Activated T-cell treated with anti-CD3 and anti-CD28 coated beads, Interleukin-2, amount 50 U/mL, for 24 hours (primary cell): ENCODE measurements at places on chromosomes 5 and 9.

GRCh38 chr9:109912726-109913460 lies 132.9 kb downstream of the PALM2AKAP2 start:
- no peak for DNase-seq

GRCh38 chr9:128150594-128151308 lies 1.5 kb downstream of the LCN2 start:
- DNase-seq, result no peak

DNA sequence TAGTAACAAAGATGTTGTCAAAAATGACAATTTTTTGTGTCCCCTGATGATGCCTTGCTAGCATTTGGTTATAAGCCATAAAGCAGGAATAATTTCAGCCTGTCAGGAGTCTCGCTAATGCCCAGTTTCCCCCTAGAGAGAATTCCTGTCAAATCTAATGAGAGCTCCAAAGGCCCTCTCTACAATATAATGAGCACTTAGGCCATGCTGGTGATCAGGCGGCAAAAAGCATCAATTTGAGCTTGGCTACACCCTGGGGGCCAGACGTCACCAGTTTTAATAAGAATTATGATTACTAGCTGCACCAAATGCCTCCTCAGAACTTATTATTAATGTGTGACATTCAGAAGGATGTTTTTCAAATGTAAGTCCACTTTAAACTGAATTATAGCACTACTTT lies 6.1 kb downstream of the TLE1 start:
- no peak for DNase-seq

DNA sequence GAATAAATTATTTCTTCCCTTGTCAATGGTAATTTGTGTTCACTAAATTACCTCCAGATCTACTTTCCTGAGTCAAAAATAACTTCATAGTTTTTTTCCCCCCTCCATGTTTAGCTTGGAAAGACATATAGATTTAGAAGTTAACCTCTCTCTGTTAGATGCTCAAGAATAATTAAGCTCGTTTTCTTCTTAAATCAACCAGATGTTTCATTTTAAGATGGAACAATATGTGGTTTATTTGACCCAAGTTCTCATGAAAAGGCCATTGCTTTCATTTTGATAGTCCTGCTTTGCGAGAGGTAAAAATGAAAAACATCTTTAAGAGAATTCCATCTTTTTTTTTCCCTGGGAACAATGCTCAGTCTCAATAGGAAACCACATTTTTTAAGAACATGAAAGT lies 27.7 kb upstream of the GAS1 start:
- no peak for DNase-seq

GRCh38 chr9:13901176-13901575 lies 412.8 kb downstream of the NFIB start:
- DNase-seq, result no peak

GRCh38 chr5:39015743-39016586 lies 58.2 kb downstream of the RICTOR start:
- DNase-seq, result no peak

- no peak for DNase-seq
Observed at GRCh38 chr9:35164711-35165110, 2.9 kb downstream of the UNC13B start.

- DNase-seq, result no peak
Observed at GRCh38 chr5:75335952-75336614, 937 bp upstream of the HMGCR start.

DNA sequence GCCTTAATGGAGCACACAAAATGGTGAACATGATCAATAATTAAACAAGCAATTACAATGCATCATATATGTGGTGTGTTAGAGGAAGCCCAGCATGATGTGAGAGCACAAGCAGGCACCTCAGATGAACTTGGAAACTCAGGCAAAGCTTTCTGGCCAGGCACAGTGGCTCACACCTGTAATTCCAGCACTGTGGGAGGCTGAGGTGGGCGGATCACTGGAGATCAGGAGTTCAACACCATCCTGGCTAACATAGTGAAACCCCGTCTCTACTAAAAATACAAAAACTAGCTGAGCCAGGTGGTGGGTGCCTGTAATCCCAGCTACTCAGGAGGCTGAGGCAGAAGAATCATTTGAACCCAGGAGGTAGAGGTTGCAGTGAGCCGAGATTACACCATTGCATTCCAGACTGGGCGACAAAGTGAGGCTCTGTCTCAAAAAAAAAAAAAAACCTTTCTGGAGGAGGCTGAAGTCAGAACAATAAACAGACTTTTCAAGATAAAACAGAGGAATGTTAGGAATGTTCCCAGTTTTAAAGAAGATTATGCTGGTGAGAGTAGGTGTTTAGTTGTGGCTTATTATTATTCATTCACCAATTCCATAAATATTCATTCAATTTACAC lies 159.4 kb downstream of the CEMIP2 start:
- DNase-seq, result no peak

DNA sequence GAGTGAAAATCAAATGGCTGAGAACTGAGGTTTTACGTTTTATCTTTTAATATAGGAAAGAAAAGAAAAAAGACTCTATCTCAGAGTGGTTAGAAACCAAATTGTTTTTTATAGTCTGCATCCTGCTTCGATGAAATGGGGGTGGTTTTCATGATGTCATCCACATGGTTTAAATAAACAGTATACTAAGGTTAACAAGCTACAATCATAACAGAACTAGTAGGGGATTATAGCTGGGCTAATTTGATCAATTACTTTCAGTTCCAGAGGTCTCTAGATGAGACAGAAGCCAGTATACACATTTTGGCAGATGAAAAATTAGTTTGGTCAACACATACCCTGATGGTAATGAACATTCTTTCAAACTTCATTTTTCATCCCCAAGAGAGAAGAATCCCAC lies 106.3 kb upstream of the SNX2 start:
- no peak for DNase-seq

- no peak for DNase-seq
Observed at GRCh38 chr9:127116957-127117356, 5.5 kb downstream of the ANGPTL2 start.

DNA sequence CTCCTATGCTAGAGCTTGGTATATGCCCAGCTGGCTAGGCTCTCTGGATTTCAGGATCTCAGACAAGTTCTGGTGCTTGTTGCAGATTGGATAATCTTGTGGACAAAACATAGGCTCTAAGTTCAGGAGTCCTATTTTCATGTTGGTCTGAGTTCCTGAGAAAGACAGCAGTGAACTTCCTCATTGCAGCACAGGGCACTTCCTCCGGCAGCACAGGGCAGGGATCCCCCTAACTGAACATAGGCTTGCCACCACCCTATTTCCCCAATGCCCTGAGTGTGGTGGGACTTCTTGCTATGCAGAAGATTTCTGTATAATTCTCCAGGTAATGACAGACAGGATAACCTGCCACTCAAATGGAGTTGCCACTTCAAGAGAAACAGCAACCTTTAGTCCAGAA lies 220.1 kb downstream of the PIK3R1 start:
- DNase-seq, result no peak

- DNase-seq, result no peak
Observed at GRCh38 chr9:69961843-69962242, 81.8 kb upstream of the MAMDC2 start.

GRCh38 chr5:107154593-107154992 lies 516.1 kb downstream of the EFNA5 start:
- no peak for DNase-seq

- DNase-seq, result no peak
Observed at GRCh38 chr5:132268769-132269551, 11.5 kb downstream of the PDLIM4 start.

- no peak for DNase-seq
Observed at GRCh38 chr5:146007270-146007669, 70.9 kb downstream of the SH3RF2 start.

GRCh38 chr9:75918154-75918553 lies 27.7 kb downstream of the PCSK5 start:
- no peak for DNase-seq

DNA sequence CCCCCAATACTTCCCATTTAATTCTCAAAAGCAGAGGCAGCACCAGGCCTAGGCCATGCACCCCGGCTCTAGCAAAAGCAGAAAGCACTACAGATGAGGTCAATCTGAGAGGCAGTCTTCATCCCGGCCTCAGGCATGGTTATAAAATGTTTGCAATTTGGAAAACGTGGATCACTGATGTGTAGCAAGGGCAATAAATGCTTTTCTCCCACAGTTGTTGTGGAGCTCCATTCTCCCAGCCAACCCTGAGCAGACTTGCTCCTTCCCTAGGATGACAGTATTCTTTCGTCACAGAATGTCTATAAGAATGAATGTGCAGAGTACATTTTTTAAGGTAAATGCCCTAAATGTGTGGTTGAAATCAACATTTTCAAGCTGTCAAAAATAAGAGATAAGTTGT lies 157.3 kb upstream of the DAPK1 start:
- no peak for DNase-seq

- no peak for DNase-seq
Observed at GRCh38 chr9:40884072-40884901, 244.2 kb downstream of the FOXD4L6 start.

DNA sequence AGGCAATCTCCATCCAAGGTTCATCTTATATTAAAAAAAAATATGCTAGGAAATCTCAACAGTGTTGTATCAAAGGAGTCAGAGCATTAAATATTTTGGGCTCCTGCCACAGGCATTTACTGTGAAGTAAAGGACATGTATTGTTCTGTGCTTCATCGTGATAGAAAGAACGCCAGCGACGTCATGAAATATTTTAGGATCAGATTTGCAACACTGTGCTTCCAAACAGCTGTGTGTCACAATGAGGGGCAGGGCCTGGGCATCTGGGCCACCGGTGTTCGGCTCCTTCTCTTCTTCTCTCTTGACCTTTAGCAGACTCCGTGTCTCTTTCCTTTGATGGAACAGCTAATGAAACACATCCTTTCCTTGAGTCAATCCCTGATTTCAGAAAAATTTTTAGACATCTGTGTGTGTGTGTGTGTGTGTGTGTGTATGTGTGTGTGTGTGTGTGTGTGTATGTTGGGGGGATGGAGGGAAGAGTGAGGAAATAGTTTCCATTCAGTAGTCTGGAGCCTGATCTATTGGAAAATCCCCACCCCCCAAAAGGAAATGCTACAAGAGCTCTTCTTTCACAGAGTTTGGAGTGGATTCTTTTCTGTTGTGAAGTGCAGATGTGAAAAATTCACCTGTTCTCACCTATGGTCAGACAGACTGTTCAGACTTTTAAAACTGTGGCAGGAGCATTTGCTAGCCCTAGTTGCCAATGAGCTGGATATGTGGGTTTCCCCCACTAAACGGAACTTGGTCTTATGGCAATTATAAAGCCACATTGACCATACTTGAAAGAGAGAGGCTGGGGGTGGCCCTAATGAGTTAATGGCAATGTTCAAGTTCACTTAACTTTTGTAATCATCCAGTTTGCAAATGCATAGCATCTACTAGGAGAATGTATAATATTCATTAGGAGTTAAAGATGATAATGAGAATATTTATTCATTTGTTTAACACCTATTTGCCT lies 18.1 kb upstream of the TNC start:
- DNase-seq, result no peak

GRCh38 chr5:157382996-157383800 lies 76.8 kb upstream of the NIPAL4 start:
- no peak for DNase-seq

GRCh38 chr5:113361701-113362100 lies 73.1 kb downstream of the TSSK1B start:
- no peak for DNase-seq

DNA sequence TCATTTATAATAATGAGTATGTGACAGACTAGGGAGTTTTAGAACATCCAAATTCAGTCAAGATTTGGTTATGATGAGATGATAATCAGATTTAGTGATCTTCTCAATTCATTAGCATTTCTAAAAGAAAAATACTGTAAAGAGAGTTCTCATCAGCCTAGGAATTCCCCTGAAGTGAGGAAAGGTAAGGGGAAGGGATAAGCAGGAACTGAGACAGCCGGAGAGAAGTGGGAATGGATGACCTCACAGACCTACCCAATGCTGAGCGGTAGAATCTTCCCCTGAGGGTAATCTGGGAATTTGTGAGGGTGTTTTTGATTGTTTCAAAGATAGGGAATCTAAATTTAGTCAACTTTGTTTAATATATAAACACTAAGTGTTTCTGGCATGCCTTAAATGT lies 16.7 kb upstream of the GPBP1 start:
- no peak for DNase-seq

- no peak for DNase-seq
Observed at GRCh38 chr5:15209053-15209762, 290.8 kb upstream of the FBXL7 start.

GRCh38 chr5:160434022-160434531 lies 12.4 kb downstream of the PTTG1 start:
- peak; percentile 46 for DNase-seq

GRCh38 chr9:117160254-117160653 lies 254.6 kb downstream of the ASTN2 start:
- DNase-seq, result no peak

GRCh38 chr5:25009063-25009462 lies 364.3 kb upstream of the CDH10 start:
- DNase-seq, result no peak

GRCh38 chr5:180604271-180604670 lies 13.0 kb upstream of the SCGB3A1 start:
- no peak for DNase-seq

DNA sequence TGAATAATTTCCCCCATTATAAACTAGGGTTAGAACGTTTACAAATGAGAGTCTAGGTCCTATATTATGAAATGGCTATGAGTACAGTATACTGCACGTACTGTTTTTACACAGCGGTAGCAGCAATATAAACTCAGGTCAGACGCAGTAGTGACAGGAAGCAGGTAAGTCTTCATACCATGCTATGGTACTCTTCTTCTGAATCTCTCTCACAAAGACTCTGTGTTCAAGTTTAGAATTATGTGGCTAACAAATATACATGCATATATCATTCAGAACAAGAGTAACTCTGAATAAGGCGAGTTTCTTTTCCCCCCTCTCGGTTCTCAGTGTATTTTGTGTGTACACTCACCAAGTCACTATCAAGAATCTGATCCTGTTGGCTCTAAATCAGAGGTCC lies 114.9 kb upstream of the KLF9 start:
- DNase-seq, result no peak

GRCh38 chr5:82664732-82665131 lies 386.6 kb upstream of the RPS23 start:
- DNase-seq, result no peak

GRCh38 chr5:15650266-15650665 lies 150.3 kb downstream of the FBXL7 start:
- DNase-seq, result no peak

- no peak for DNase-seq
Observed at GRCh38 chr5:101153526-101153925, 250.4 kb upstream of the ST8SIA4 start.

- no peak for DNase-seq
Observed at GRCh38 chr9:120343416-120343815, 236.6 kb downstream of the CDK5RAP2 start.
